ENCODE measurements at places on chromosomes 6 and 20.

- DNase-seq = no peak
These were observed 7.6 kb downstream of the RIMS4 start for GRCh38 chr20:44802702-44803101.

GRCh38 chr20:16236589-16237241 lies 336.5 kb downstream of the KIF16B start:
- no peak for DNase-seq

DNA sequence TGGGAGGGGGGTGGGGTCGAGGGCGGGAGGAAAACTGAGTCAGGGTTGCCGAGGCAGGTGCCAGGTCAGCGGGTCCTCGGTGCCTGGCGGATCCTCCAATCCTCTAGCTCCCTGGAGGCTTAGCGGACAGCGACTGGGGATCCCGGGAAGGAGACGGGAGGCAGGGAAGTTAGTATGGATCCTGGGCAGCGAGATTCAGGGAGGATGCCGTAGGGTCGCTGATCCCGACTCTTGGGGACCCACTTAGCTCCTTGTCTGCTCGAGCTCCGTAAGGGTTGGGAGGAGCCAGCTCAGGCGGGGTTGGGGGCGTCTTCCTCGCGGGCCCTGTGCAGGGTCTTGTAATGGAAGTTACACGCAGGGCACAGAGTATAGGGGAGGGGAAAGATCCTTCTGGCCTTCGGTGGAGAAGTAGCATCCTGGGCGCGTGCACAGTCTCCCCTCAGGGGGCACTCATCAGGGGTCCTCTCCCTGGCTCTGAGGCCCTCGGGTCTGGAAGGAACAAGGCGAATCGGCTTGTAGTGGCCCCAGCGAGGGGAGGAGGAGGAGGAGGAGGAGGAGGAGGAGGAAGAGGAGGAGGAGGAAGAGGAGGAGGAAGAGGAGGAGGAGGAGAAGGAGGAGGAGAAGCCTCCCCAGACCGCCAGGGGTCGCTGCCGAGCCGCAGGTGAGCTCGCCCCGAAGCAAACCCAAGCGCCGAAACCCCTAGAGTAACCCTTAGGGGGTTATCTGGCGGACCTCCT lies 6.4 kb upstream of the SLC12A5 start:
- DNase-seq = no peak

DNA sequence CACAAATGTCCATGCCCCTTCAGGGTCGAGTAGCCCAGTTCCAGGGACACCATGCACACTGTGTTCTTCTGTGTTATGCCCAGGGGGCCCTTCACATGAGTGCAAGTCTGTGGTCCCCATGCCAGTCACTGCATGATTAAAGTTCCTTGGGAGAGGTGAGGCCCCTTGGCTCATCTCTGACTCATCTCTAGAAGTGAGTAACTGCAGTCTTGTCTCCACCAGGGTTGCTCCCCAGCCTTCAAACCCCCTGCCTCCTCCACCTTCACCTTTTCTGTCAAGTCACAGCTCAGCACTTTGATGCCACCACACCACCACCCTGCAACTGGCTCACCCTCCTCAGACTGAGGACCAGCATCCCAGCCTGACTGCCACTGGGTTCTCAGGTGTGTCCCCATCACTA lies 161.7 kb downstream of the UNC5CL start:
- no peak for DNase-seq

DNA sequence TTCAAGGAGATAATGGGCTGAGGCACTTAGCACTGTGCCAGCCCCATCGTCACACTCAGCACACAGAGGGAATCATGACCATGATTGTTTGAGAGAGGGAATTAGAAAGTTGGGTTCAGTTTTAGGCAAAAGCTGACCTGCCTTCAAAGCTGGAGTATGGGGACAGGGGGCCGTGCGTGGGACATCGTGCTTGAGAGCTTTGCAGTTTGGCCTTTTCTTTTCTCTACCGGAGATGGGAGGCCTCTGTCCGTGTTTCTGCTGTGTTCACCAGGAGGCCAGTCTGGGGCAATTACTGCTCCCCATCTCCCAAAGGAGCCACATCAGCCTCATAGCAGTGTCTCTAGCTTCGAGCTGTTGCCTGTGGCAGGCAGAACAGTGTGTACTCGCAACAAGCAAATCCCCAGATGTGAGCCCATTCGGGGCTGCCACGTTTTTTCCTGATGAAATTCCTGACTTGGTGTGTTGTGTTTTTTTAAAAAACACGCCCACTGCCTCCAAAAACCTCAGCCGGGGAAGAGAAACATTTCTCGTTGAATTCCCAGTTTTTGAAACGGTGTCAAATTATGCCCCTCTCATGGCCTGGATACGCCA lies 20.2 kb downstream of the EYA2 start:
- DNase-seq = no peak

GRCh38 chr20:7497985-7498384 lies 442.3 kb downstream of the HAO1 start:
- no peak for DNase-seq
